Activated CD4-positive, alpha-beta T cell treated with anti-CD3 and anti-CD28 coated beads, Interleukin-10, Interleukin-2, amounts not matched to agents 100 ng/mL and 50 ng/mL, durations not matched to agents 16 hours and 8 hours (primary cell): ENCODE measurements at places on chromosomes 6 and 20.

DNA sequence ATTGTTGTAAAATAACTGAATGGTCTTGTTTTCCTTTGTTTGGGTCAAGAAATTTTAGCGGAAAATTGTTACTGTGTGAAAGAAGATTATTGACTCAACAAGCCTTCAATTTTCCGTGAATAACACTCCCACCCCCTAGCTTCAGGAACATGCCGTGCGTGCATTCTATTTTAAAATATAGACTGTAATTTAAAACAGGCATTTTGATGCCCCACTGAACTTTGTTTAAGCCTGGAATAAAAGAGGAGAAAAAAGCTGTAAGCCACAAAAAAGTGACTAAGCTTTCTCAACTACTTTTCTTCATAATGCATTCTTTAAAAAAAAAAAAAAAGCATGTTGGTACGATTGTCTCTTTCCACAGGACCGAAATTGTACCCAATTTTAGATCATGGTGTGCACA, 166.0 kb downstream of the ARID1B start:
- no peak for DNase-seq

DNA sequence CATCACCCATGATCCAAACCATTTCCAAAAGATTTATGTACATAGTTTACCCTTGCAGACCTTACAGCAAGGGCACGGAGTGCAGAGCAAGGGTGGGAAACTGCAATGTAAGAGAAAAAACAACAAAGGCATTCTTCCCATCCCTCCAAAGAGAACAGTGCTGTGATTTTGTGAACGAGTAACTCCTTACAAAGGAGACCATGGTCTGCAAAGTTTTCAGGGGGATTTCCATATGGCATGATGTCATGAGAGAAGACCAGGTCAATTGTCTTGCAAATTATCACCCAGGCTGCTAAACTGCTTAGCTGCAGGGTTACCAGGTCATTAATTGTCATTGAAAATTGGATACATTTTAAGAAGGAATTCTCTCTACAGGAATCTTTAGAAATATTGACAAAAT, 58.3 kb downstream of the LAMP5 start:
- DNase-seq: no peak

- DNase-seq: peak; percentile 88
Observed at GRCh38 chr6:17015144-17015543, 86.7 kb upstream of the STMND1 start.

- no peak for DNase-seq
Observed at GRCh38 chr6:170063851-170064602, 226.9 kb downstream of the DLL1 start.

DNA sequence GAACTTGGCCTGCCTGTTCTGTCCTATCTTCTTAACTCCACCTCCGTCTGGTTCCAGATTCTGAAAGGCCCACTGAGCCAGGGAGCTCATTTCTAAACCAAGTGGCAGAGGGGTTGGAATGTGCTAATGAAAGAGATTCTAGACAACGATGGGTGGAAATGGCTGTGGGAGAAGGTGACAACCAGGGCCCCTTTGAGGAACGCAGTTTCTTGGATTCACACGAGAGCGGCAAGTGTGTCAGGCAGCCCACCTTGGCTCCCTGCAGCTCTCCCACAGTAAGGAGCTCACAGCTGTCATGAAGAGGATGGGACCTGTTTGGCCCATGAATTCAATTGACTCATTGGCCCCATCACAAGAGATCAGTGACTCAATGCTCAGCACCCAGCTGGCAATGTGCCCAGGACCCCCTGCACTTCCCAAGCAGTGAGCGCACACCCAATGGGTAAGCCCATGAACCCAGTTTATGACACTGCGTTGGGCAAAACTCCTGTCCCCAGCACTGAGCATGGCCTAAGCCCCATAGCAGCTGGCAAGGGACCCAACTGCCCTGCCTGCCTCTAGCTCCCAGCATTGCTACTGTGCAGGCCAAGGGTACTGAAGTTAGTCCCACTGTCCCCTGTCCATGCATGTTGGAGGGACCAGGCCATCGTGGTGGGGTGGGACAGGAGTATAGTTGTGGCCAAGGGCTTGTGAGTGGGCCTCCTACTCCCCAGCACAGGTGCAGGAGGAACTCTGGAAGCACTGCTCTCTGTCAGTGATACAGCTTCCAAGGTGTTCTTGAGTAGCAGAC, 16.4 kb downstream of the MRPS18A start:
- DNase-seq: no peak

DNA sequence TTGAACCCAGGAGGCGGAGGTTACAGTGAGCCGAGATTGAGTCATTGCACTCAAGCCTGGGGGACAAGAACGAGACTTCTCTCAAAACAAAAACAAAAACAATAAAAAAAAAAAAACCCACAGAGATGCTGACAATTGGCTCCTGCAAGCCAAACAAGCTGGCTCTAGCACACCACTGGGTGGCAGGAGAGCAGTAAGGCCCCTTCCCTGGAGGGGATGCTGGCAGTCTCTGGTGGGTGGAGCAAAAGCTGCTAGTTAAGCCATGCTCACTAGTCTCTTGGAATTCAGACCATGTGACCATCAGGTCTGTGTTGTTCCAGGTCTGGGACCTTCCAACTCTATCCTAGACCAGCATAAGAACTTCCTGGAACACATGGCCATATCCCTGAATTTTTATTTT, 18.9 kb upstream of the DSN1 start:
- DNase-seq: peak; percentile 36

DNA sequence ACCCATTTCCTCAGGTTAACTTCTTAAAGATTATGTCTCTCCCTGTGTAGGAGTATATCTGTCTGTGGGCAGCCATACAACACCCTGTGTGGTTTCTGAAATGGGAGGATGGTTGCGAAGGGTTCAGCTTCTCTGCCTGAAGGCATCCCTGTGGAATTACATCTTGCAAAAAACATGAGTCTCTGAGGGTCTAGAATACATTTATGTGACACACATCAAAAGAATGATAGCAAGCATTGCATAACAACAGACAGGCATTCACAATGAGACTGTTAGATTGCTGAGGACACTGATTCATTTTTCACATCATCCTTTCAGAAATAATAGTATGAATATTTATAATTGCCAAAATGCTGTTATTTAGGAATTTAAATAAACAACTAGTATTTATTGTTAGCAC, 670.9 kb downstream of the HTR1B start:
- no peak for DNase-seq

DNA sequence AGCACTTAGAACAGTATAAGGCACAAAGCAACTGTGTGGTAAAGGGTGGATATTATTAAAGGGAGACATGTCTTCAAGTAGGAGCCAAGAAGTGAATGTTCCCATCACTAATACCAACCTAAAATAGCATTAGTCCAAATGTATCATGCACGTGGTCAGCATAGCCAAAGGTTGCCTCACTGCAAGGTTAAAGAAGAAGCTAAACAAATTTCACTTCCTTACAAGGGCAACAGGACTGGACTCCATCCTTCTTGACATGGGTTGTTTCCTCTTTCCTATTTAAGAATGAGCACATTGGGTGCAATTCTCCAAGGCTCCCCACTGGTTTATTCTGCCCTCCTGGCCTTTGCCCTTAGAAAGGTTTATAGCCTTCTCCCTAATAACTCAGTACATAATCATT, 186.7 kb downstream of the PHACTR1 start:
- no peak for DNase-seq

DNA sequence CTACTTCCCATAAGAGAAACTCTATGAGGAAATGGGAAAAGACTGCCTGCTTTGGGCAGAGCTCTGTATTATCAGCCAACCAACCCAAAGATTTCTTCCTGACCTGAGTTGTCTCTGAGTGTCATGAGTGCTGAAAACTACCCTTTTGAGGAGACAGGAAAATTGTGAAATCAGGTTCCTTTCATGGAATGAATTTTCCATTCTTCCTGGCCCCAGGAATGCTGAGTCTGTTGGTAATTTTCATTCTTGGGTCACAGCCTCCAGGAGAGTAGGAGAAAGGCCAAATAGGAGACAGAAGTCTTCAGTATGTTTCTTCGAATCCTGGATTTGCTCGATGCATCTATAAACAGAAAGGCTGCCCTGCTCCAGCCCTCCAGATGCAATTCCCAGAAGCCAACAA, 53.6 kb downstream of the SCML4 start:
- DNase-seq: no peak

DNA sequence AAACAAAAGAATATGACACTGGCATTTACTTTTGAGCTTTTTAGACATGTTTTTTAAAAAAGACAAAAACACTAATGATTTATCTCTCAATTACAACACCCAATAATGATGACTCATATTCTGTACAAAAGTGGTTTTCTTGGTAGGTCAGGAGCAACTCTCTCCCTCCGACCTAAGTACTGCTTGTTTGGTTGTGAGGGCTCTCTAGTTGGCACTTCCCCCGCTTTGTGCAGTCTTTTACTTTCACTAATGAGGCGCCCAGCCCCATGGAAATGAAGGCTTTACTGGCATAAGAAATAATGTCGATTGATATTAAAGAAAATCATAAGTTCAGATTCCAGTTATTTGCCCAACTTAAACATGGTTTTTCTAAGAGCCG, 1.3 kb downstream of the KPNA5 start:
- DNase-seq: peak; percentile 75

DNA sequence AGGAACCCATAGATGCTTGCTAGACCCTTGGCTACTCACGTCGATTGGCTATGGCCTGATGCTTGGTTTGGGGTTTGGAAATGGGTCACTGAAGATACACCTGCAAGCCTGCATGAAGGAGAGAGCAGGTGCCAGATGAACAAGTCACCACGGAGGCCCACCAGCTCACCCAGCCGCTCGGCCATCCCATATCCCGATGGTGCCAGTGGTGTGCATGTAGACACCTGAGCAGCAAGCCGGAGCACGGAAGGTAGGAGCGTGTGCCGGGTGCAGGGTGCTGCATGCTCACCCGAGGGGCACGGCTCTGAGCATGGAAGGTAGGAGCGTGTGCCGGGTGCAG, 35.9 kb downstream of the DACT2 start:
- no peak for DNase-seq

GRCh38 chr6:124389127-124389526, 573.1 kb upstream of the RNF217 start:
- no peak for DNase-seq

DNA sequence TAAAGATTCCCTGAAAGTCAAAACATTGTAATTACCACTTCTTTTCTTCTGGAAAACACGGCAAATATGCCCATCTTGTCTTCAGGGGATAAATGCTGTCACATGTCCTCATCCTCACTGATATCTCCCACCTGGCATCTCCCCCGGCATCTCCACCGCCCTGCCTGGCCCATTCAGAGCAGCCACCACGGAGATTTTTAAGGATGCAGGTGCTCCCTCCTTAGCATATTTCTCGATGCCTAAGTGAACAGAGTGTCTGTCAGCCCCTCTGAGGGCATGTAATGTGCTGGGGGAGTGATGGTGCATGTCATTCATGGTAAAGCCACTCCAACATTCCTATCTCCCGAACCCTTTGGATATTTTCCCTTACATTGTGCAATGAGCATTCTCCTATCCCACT, 215.5 kb downstream of the PREX1 start:
- no peak for DNase-seq

DNA sequence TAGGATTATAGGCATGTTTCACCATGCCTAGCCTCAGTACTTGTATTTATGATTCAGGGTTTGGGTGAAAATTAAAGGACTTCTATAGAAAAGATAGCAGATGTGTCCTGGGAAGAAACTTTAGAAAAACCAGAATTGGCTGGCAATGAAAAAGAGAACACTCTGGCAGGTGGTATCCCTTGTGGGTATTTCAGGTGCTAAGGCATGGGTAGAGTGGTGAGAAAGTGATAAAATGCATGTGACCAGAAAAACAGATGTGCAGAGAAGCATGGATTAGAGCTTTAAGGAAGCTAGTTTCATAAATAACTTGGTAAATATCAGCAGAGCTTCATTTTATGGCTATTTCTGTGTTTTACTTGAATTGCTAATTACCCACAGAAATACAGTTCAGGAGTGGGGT, 622.2 kb downstream of the DOK5 start:
- DNase-seq: no peak

DNA sequence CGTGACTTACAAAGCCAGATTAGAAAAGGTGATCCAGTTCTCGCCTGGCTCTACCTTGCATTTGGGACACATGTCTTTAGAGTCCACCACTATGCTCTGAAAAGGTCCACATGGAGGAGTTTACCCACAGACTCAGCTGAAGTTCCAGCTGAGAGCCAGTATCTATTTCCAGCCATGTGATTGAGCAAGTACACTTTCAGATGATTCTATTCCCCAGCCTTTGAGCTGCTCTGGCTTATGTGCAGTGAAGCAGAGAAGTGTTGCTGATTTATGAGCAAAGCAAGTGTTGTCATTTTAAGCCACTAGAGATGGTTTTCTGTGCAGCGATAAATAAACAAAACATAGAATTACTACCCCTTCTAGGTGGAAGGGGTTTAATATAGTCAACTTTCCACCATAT, 520.8 kb upstream of the RNF217 start:
- DNase-seq: no peak

DNA sequence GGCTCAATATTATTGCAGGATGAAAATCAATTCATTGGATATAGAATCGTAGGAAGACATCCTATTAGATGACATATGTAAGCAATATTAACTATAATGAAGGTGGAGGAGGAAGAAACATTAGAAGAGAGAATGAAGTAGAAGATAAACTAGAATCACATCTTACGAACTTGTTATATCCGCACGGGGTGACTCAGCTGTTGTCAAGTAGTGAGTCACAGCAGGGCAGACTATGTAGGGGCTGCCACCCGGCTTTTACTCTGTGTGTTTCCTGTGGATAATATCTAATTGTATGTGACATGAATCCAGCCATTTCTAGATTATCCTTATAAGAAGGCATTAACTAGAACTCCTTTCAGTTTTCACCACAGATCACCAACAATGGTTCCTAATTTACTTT, 520.2 kb downstream of the DOK5 start:
- DNase-seq: no peak

DNA sequence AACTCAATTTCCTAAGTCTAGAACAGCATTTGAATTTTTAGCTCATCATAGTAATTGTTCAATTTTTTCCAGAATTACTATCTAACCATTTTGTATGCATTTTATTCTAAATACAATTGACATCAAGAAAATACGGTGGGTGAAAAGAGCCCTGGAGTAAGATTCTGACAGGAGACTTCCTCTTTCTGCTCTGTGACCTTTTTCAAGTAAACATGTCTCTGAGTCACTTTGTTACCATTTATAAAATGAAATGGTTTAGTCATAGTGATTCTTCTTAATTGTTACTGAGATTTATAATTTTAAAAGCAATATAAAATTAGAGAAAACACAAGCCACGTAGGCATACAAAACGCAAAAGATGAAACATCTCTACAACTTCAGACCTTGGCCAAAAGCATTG, 80.2 kb downstream of the PLCB1 start:
- peak; percentile 25 for DNase-seq

- DNase-seq: no peak
Observed at GRCh38 chr20:13778827-13779226, 5.9 kb downstream of the ESF1 start.
